ENCODE measurements at places on chromosomes 7 and 10. TPM values are rescaled to one million over a fixed set of nuclear protein-coding genes. Genes with fewer than 3 reads are reported as not detected.

ADAM8 gene
- 0.57 TPM for total RNA-seq

FAM237B gene
- total RNA-seq = not detected

ACSL5 gene
- total RNA-seq = 26.7 TPM

FEZF1 gene
- total RNA-seq = not detected

CALML5 gene
- total RNA-seq = not detected

NRAP gene
- total RNA-seq = not detected

LRRTM3 gene
- total RNA-seq = not detected

ELN gene
- total RNA-seq = 22.5 TPM

Data from vein endothelial cell (primary cell).